H7 (cell line): ENCODE measurements at places on chromosomes 16 and 17.

DNA sequence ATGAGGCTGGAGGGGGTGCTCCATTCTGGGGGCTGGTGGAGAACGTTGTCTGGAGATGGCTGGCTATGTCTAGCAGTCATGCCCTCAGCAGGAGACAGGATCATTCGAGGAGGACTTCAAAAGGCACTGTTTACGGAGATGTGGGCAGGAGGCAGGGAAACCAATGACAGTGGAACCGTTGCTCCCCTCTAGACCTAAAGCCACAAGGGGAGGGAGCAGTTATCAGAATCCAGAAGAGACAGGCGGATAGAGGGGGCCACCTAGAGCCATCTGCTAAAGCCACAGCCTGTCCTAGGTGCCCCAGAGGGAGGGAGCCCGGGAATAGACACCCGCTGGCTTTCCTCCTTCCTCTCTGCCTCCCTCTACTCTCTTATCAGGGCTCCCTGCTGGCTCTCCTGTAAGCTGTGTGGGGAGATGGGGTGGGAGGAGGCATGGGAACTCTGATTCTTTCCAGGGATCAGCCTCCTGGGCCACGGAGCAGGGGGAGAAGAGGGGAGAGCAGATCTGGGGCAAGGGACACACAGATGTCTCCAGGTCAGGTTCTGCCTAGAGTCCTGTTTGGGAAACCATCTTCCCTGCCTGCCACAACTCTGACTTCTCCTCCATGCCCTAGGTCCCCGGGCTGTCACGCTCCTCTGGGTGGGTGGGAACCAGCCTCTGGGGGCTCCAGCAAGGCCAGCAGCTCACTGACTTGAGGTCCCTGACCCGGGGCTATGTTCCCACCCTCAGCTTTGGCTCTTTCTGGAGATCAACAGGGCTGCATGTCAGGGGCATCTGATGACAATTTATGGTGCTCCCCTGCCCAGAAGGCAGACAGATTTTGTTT, 42.3 kb downstream of the IRX3 start:
- DNase-seq, result no peak

GRCh38 chr17:74729368-74729767, 7.7 kb upstream of the RAB37 start:
- DNase-seq, result no peak

- DNase-seq, result no peak
Measured at GRCh38 chr16:65745201-65745708, 621.2 kb upstream of the CDH5 start.

DNA sequence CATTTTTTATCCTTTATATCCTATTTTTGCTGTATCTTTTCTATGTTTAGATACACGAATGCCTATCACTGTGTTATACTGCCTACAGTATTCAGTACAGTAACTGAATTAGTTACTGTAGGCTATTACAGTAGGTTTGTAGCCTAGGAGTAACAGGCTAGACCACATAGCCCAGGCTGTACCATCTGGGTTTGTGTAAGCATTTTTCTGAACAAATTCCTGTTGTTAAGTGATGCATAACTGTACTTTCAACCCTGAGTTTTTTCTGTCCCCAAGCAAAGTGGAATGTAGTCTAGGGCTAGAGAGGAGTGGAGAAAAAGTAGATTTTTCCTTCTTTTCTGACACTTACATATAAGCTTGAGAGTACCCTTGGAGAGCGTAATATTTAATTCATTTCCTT, 282.1 kb downstream of the HS3ST3B1 start:
- DNase-seq, result no peak

DNA sequence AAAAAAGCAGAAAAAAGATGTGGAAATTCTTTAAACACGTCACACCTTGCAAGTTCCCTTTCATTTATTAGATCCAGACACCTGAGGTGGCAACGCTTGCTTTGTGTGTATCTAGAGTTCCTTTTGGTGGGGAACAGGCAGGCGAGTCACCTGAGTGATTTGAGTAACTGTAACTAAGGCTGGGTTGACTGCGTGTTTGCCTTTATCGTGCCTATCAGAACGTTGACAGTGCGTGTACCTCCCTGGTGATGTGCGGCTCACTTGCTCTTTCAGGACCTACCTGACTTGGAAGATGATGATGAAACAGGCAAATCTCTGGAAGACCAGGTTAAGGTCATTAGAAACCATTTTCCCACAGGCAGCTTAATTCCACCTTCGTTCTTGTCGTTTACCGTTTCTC, 12.5 kb downstream of the TAF1C start:
- no peak for DNase-seq

DNA sequence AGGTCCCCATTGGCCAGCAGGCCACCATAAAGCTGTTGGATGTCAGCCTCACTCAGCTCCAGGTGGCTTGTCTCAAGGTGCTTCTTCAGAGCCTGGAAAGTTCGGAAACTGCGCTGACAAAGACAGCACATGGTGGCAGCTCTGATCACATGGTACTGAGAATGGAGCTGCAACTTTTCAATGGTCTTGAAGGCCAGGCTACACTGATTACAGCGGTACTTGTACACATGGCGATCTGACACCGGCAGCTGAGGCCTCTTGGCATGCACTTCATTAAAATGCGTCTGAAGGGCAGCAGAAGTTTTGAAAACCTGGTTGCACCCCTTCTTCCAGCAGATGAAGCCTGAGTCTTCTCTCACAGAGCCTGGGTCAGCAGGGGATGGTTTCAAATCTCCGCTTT, 249.7 kb downstream of the ZFHX3 start:
- DNase-seq, result no peak

DNA sequence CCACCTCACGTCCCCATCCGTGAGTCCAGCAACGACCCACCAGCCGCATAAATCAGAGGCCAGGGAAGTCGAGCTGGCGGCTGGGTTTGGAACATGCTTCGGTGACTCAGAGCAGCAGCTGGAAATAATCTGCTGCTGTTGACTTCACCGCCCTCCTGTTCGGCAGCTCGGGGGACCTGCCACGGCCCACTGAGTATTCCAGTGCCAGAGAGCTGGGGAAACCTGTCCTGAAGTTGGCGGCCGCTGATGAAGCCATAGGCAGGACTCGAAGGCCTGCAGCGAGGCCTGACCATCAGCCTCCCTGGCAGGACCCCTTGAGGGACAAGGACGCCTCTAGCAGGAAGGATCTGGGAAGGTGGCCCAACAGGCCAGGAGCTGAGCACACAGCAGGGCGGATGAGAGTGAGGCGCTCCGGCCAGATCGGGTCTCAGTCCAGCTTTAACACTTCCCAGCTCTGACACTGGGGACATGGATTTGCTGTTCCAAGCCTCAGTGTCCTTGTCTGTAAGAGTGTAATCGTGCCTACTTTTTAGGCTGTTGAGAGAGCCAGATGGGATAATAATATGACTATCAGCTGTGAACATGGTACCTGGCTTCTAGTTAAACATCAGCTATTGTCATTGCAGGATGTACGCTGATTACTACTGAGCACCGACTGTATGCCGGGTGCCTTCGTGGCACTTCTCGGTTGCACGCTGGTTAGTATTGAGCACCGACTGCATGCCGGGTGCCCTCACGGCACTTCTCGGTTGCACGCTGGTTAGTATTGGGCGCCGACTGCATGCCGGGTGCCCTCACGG, 50.4 kb upstream of the CIBAR2 start:
- no peak for DNase-seq

GRCh38 chr17:35245196-35245486, 2.3 kb downstream of the SLFN5 start:
- no peak for DNase-seq

DNA sequence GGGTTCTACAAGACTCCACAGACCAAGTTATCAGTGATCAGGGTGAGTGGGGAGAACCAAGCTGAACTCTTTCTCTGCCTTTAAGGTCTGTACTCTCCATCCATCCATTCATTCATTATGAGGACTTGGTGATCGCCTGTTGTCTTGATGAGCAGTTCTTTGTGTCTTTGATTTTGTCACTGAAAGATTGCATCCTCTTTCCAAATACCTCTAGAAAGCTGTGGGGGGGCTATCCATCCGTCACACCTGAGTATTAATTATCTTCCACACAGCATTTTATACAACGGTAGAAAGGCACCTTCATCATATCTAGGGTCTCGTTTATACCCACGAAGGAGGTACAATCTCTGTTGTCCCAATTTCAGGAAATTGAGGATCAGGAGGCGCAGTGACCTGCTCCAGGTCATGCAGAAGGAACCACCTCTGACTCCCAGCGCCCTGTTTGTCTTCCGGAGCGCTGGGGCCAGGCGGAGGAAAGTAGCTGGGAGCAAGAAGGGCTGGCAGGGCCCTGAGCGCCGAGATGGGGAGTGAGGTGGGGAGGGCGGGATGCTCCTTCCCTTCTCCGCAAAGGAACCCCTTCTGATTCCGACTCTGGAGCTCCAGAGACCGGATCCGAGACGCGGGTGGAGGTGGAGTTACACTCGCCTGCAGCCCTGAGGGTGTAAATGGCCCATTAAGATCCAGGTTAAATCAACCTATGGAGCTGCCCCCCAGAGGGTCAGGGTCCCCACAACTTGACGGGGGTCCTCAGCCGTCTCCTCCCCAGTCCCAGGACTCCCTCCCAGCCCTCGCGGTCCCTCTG, 605 bp upstream of the ABAT start:
- DNase-seq, result no peak

- peak; percentile 80 for DNase-seq
Measured at GRCh38 chr16:57627184-57627871, 1.1 kb upstream of the ADGRG1 start.

DNA sequence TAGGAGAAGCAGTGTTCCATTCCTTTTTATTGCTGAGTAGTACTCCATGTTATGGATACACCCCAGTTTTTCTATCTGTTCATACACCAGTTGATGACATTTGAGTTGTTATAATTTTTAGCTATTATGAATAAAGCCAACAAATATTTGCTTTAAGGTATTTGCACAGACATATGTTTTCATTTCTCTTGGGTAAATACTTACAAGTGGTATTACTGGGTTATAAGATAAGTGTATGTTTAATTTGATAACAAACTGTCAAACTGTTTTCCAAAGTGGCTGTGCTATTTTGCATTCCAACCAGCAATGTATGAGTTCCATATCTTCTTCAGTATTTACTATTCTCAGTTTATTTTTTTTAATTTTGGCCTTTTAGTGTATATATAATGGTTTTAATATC, 27.7 kb upstream of the GFOD2 start:
- no peak for DNase-seq
